ENCODE measurements at places on chromosomes 2 and 18. TPM values are rescaled to one million over a fixed set of nuclear protein-coding genes. Genes with fewer than 3 reads are reported as not detected.

The PDCD1 gene
- not detected for polyA plus RNA-seq

The ACKR3 gene
- polyA plus RNA-seq, result 5.9 TPM

The LHCGR gene
- not detected for polyA plus RNA-seq

The ALKAL2 gene
- 6.6 TPM for polyA plus RNA-seq

The IKZF2 gene
- polyA plus RNA-seq, result 3.6 TPM

DNA sequence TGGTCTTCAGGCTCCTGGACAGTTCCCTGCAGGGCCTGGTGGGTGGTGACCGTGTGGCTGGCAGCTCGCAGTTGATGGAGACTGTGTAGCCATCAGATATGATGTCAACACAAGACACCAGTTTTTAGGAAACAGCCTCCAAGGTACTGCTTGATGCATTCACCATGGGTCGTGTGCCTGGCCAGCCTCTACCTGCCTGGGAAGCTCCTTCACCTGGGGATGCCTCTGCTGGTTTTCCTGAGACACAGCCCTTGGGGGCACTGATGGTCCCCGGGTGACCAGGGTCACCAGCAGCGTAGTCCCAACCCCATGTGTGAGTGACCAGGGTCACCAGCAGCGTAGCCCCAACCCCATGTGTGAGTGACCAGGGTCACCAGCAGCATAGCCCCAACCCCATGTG is 33.6 kb upstream of the KCNG2 start:
- H3K36me3 ChIP-seq, result peaks cover 2% of the 10 kb centered on the region
- H3K27ac ChIP-seq, result no peak overlapping the region
- no peaks in the 10 kb centered on the region for H3K4me1 ChIP-seq
- H3K4me3 ChIP-seq, result no peak overlapping the region
- H3K27me3 ChIP-seq, result peaks cover 2% of the 10 kb centered on the region

- H3K36me3 ChIP-seq, result peaks cover 59% of the 10 kb centered on the region
- peaks cover 2% of the 10 kb centered on the region for H3K27me3 ChIP-seq
- no peak for DNase-seq
Measured at GRCh38 chr18:70024093-70024492, 76.4 kb upstream of the CD226 start.

GRCh38 chr2:160932960-160933359 is 227.3 kb upstream of the TANK start:
- no peak for DNase-seq
- H3K4me1 ChIP-seq, result no peaks in the 10 kb centered on the region
- no peak overlapping the region for H3K27ac ChIP-seq
- peaks cover 2% of the 10 kb centered on the region for H3K27me3 ChIP-seq

DNA sequence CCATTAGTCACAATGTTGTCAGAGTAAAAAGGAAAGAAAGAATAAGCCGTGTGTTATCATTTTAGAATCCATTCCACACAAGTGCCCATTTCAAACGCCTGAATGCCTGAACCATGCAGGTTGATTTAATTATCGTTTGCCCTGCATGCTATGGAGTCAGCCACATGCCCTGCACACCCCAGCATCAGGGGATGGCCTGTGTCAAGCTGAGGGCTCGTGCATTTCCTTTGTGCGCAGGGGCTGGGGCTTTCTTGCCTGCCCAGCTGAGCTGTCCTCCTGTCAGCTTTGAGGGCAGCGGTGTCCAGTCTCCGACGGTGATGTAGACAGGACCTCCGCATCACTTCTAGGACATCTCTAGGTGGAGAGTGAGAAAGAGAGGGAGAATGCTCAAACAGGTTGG is 200.4 kb downstream of the TSN start:
- H3K4me3 ChIP-seq, result no peak overlapping the region
- H3K36me3 ChIP-seq, result no peaks in the 10 kb centered on the region
- H3K4me1 ChIP-seq, result no peaks in the 10 kb centered on the region
- H3K27me3 ChIP-seq, result peaks cover 10% of the 10 kb centered on the region
- no peak overlapping the region for H3K27ac ChIP-seq

- no peak overlapping the region for H3K27ac ChIP-seq
- no peak for DNase-seq
- H3K36me3 ChIP-seq, result peaks cover 10% of the 10 kb centered on the region
- peaks cover 7% of the 10 kb centered on the region for H3K4me1 ChIP-seq
Measured at GRCh38 chr2:29130295-29130694, 15.1 kb downstream of the CLIP4 start.

DNA sequence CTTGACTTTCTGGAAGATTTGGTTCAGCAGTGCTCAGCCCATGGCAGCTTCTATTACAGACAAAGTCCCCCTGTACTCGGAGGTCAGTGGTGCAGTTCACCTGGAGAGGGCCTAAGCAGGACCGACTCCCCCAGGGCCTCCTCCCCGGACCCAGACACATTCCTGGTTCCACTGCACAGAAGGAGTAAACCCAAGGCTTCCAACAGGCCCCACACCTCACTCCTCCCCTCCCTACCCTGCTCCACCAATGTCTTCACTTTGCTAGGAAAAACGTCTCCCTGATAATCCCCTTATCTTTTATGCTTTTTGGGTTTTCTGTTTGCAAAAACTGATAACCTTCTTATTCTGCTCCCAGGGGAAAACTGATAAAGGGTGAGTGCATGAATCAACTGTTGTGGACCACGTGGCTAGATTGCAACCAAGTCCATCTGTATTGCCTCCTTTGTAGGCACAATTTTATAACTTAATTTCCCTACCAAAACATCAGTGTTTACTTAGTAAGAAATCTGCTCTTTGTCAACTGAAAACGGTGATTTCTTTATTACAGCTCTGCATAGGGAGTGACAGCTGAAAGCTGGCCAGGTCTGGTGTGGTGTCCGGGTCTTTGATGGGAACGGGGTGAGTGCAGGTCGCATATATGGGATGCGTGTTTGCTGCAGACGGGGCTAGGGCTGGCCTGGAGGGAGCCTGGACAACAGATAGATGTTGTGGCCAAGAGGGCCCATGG is 202.5 kb downstream of the GLI2 start:
- no peaks in the 10 kb centered on the region for H3K36me3 ChIP-seq
- H3K4me3 ChIP-seq, result no peak overlapping the region
- peaks cover 2% of the 10 kb centered on the region for H3K27me3 ChIP-seq
- no peaks in the 10 kb centered on the region for H3K4me1 ChIP-seq
- H3K27ac ChIP-seq, result no peak overlapping the region
- no peak for DNase-seq

- no peaks in the 10 kb centered on the region for H3K4me1 ChIP-seq
- no peak overlapping the region for H3K4me3 ChIP-seq
- no peaks in the 10 kb centered on the region for H3K27me3 ChIP-seq
Measured at GRCh38 chr2:211306929-211307328, 750.5 kb downstream of the CPS1 start.

- no peaks in the 10 kb centered on the region for H3K27me3 ChIP-seq
- H3K4me3 ChIP-seq, result no peak overlapping the region
- no peak overlapping the region for H3K27ac ChIP-seq
- H3K4me1 ChIP-seq, result no peaks in the 10 kb centered on the region
- H3K36me3 ChIP-seq, result no peaks in the 10 kb centered on the region
Measured at GRCh38 chr18:79884294-79884962, 67.0 kb downstream of the SLC66A2 start.

- peaks cover 51% of the 10 kb centered on the region for H3K4me1 ChIP-seq
- H3K27me3 ChIP-seq, result peaks cover 4% of the 10 kb centered on the region
- no peak for DNase-seq
- H3K4me3 ChIP-seq, result no peak overlapping the region
- H3K27ac ChIP-seq, result no peak overlapping the region
Measured at GRCh38 chr2:239236808-239237205, 164.0 kb downstream of the HDAC4 start.

DNA sequence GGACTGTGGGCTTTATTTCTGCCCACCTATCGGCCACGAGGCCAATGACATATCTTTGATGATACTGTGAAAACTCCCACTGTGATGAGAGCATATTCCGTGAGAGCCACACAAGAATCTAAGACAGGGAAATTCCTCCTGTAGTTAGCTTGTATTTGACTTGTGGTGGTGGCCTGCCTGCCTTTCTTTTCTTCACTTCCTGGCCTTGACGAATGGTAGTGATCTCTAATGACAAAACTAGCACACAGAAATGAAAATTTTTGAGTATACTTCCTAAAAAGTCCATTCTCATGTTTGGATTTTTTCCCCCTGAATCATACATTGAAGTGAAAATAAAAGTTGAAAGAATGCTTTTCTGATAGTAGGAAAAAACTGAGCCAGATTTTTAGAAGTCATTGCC is 94.4 kb downstream of the MGAT5 start:
- H3K4me1 ChIP-seq, result no peaks in the 10 kb centered on the region
- H3K4me3 ChIP-seq, result no peak overlapping the region
- no peak overlapping the region for H3K27ac ChIP-seq
- H3K27me3 ChIP-seq, result no peaks in the 10 kb centered on the region
- peaks cover 44% of the 10 kb centered on the region for H3K36me3 ChIP-seq

GRCh38 chr18:53735526-53735925 is 488.9 kb downstream of the MBD2 start:
- no peak overlapping the region for H3K4me3 ChIP-seq
- H3K27me3 ChIP-seq, result no peaks in the 10 kb centered on the region
- H3K27ac ChIP-seq, result no peak overlapping the region
- no peaks in the 10 kb centered on the region for H3K36me3 ChIP-seq
- no peaks in the 10 kb centered on the region for H3K4me1 ChIP-seq

GRCh38 chr18:59535055-59535454 is 162.2 kb downstream of the CCBE1 start:
- no peaks in the 10 kb centered on the region for H3K4me1 ChIP-seq
- no peaks in the 10 kb centered on the region for H3K36me3 ChIP-seq
- no peaks in the 10 kb centered on the region for H3K27me3 ChIP-seq
- no peak for DNase-seq

GRCh38 chr2:5869936-5870335 is 177.8 kb downstream of the SOX11 start:
- DNase-seq, result no peak
- H3K27me3 ChIP-seq, result no peaks in the 10 kb centered on the region
- no peaks in the 10 kb centered on the region for H3K4me1 ChIP-seq

- DNase-seq, result no peak
- H3K4me1 ChIP-seq, result no peaks in the 10 kb centered on the region
- H3K36me3 ChIP-seq, result no peaks in the 10 kb centered on the region
- no peak overlapping the region for H3K27ac ChIP-seq
Measured at GRCh38 chr18:41146301-41146700, 808.7 kb upstream of the PIK3C3 start.
